GM23248 (cell line): ENCODE measurements at places on chromosomes 13 and 19.

DNA sequence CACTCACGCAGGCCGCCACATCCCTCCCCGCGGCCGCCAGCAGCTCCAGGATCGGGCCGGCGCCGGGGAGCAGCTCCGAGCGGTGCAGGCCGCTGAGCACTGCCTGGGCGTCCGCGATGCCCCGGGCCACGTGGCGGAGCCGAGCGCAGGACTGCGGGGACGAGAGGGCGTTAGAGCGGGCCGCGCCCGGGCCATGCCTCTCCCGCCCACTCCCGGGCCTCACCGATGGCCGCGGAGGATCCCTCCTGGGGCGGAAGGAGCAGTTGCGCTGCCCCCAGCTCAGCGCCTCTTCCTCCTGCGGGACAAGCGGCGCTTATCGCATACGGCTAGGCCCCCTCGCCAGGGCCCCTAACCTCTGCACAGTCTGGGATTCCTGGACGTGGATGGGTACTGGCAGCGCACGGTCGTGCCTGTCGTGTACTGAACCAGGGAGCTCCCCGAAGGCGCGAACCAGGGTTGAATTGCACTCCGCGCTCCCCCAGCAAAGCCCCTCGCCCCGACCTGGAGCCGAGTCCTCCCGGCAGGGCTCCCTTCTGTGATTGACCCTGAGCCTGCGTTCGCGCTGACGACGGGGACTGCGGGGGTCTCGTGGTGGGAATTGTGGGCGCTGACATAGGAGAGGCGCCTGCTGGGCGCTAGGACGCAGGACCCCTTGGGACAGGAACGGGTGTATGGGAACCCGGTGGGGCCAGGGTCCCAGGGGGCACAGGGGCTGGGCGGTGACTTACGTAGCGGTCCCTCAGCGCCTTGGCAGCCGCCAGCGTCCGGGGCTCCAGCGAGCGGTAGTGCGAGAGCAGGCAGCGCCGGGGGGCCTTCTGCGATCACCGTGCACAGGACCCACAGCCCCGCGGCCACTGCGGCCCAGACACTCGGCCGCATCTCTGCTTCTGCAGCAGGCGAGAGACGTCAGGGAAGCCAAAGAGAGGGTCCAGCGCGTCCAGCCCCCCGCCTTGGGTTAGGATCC is 673 bp downstream of the IFNL4 start:
- DNase-seq, result peak; percentile 53

GRCh38 chr13:43107780-43108179 is 84.4 kb downstream of the DNAJC15 start:
- peak; percentile 62 for DNase-seq

- no peak for DNase-seq
Measured at GRCh38 chr13:76861859-76862258, 24.3 kb downstream of the KCTD12 start.

- peak; percentile 0 for DNase-seq
Measured at GRCh38 chr19:11254666-11255065, 7.7 kb downstream of the DOCK6 start.

- no peak for DNase-seq
Measured at GRCh38 chr13:33129094-33129832, 113.0 kb downstream of the KL start.

GRCh38 chr19:7408251-7408650 is 59.5 kb downstream of the ARHGEF18 start:
- no peak for DNase-seq

DNA sequence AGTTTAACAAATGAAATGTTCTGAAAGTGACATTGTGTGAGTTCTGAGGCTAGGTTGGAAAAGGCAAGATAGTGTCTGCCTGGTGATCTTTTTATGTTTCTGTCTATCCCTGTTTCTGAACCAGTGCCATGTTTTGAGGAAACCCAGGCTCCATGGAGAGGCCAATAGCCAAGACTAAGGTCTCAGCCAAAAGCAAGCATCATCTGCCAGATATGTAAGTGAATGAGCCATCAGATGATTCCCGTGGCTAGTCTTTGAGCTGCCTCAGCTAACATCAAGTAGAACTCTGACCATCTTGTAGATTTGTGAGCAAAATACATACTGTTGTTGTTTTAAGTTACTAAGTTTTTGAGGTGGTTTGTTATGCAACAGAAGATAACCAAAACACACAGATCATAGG is 19.6 kb upstream of the CCNA1 start:
- DNase-seq, result peak; percentile 38

DNA sequence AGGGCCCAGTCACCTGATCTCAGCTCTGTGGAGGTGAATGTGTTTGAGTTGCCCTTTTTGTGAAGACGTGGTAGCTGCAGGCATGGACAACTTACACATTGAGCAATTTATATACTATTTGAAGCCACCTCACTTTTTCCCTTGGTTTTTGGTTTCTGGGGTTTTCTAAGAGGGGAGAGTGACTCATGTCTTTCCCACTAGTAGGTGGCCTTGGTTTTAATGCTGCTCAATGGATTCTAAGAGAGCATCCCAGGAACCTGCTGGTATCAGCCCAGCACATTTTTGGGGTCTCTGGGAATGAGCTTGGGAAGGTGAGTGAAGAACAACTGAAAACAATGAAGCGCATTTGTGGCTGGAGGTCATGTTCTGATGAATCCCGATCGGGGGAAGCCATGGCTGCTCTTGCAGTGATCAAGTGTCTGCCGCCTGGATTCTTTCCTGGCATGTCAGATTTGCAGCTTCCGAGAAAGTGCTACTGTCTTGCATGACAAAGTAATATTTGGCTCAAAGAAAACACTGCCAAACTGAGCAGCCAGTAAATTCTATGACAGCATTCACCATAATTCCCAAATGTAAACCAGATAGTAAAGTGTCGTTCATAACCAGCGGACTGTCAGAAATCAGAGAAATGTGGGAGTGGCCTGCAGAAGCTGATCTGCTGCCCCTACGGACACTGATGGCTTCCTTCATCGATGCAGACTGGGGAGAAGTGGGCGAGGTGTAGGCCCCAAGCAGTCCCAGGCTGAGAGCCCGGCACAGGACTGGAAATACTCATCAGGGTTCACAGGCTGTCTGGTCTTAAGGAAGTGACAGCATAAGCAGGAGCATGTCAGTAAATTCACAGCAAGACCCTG is 98.7 kb downstream of the COL4A2 start:
- peak; percentile 90 for DNase-seq

- peak; percentile 83 for DNase-seq
Measured at GRCh38 chr19:13093407-13094105, 9.1 kb downstream of the LYL1 start.

DNA sequence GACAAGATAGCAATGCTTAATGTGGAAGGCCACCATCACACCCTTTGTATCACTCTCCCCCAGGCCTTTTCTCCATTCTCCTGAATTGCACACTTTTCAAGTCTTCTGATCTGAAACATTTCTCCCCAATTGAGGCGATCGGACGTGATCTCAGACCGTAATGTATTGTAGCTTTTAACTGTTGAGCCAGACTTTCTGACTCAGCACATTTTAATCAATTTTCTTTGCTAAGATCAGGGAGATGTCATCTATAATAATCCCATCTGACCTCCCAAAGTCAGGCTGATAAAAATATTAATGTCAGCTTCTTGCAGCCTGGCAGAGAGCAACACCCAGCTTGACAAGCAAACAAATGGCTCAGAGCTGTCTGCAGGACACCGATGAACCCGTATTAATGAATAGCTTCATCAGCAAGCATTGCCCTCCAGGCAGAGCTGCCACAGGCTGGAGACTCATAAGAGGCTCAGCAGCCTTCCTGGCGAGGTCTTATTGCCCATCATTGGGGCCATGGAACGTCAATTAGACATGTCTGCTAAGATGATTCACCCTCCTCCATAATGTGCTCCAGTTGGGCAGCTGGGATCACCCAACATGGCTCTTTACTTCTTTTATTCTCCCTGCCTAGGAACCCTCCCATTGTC is 60.2 kb upstream of the UQCRFS1 start:
- DNase-seq, result no peak

DNA sequence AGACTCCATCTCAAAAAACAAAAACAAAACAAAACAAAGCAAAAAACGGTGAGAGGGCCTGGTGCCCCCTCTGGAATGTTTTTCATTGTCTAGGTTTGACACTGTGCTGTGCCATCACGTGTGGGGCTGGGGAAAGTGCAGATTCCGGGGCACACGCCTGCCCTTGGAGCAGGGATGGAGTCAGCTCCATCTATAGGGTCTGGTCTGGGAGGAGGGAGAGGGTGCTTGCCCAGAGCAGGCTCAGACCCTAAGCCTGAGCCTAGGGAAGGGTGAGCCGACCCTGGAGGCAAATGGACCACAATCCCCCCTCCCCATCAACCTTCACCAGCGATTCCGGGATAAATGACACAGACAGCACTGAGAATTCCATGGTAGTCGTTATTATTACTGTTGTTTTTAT is 10.9 kb upstream of the ZBTB32 start:
- DNase-seq, result no peak

GRCh38 chr13:29749401-29750182 is 100.8 kb downstream of the UBL3 start:
- DNase-seq, result peak; percentile 40

DNA sequence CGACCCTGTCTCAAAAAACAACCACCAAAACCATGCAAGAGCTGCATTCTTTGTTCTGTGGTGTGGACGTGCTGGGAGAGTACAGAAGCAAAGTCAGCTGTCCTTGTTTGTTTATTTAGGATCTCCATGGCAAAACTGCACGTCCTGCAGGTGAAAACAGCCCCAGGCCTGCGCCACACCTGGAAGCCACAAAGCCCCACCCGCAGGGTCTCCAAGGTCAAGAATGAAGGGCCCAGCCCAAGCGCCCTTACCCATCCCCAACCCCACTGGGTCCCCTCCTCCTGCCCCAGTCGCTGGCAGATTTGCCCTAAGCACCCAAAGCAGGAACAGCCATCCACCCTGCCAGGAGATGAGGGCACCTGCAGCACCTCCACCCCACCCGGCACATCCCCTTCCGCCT is 10.5 kb downstream of the MBD3 start:
- DNase-seq, result no peak

GRCh38 chr19:41298348-41298964 is 11.5 kb upstream of the CCDC97 start:
- peak; percentile 94 for DNase-seq

DNA sequence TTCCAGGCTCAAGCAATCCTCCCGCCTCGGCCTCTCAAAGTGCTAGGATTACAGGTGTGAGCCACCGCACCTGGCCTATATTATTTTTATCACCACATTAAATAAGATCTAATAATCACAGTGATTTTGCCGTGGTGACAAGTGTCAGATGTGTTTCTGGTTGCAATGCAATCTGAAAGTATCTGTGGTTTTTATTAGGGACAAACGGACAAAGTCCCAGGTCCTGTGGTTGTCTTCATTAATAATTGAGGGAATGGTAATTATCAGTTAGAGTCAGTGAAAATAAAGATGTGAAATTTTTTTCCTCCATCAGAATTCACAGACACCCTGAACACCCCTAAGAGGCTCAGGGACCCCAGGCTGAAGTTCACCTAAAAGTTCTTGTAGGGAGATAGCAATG is 1.3 kb upstream of the TICAM1 start:
- DNase-seq, result no peak

DNA sequence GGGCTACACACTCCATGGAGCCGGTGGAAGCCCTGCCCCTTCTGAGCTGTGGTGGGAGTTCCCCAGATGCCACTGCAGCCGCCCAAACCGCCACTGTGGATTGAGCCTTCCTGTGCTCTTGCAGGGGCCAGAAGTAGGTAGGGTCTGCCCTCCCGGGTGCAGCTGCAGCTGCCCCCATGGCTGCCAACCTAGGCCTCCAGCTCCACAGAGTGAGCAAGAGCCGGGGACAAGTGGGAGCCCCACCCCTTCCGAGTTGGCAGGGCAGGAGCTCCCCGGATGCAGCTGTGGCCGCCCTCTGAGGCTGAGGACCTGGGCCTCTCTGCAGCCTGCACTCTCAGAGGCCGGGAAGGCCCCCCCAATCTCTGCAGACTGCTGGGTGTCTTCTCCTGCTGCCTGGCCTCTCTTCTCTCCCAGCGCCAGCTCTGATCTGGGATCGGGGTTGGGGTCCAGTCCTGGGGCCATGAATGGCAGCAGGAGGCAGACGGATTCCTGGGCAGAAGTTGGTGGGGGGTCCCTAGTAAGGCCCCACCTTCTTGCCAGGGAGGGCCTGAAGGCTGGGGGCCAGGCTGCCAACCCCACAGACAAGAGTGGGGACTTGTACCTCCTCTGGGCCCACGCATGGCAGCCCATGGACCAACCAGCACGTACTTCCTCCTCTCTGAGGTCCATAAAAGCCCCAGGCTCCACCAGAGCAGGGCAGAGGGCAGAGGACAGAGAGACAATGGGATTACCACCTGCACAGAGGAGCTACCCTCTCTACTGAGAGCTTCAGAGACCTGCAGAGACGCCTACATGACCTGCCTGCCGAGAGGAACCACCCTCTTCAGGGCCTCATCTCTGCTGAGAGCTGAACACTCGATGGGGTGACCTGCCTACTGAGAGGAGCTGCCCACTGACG is 28.9 kb downstream of the AP2S1 start:
- DNase-seq, result no peak

- no peak for DNase-seq
Measured at GRCh38 chr19:17137417-17137816, 61.8 kb downstream of the MYO9B start.

GRCh38 chr13:43522788-43523187 is 264.0 kb downstream of the ENOX1 start:
- peak; percentile 56 for DNase-seq

GRCh38 chr13:34263681-34264080 is 445.7 kb downstream of the RFC3 start:
- no peak for DNase-seq
